ENCODE measurements at places on chromosomes 5 and 9.

DNA sequence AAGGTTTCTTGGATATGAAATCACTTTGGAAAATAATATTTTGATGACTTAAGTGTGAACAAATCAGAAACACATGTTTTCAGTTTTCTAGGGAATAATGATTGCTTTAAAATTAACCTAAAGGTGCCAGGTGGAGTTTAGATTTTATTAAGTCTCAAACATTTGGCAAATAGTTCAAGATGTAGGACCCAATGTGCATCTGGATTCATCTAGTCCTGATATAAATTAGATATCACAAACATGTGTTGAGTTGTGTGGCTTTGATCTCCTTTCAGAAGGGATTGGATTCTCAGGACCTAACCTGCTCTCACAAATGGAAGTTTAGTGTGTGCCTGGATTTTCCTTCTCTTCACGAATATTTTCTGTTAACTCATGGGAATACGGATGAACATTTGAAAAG is 291.4 kb upstream of the ISL1 start:
- DNase-seq: no peak

DNA sequence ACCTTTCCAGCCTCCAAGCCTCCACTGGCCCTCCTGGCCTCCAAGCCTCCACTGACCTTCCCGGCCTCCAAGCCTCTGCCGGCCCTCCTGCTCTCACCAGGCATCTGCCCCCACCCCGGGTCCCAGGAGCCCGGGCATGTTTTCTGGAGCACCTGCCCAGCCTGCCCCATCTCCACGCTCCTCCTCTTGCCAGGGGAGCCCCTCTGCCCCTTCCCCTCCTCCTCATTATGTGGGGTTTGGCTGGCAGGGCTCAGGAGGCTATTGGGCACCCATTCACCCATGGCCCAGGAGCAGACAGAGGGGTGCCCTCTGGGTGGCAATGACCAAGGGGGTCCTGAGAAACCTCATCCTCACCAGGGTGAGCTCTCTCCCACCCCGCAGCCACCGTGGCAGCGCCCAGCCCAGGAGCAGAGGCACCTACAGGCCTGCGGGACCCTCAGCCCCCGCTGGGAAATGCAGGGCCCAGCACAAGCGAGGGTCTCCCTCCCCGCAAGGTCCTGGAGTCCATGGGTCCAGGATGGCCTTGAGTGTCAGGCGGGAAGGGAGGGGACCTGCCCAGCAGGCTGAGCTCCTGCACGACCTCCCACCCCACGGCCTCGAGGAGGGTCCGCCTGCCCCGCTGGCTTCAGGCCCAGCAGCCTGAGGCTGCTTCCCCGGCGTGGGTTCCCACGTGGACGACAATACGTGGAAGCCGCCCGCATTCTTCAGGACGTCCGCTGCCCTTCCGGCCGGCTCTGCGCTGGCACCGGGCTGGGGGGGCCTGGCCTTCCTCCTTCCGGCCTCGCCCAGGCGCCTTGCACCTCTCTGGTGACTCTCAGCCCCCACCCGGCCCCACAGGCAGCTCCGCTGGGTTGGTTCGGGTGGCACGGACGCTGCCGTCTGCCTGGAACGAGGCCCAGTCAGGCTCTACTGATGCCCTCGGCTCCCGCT is 51.4 kb upstream of the NRARP start:
- DNase-seq: no peak

DNA sequence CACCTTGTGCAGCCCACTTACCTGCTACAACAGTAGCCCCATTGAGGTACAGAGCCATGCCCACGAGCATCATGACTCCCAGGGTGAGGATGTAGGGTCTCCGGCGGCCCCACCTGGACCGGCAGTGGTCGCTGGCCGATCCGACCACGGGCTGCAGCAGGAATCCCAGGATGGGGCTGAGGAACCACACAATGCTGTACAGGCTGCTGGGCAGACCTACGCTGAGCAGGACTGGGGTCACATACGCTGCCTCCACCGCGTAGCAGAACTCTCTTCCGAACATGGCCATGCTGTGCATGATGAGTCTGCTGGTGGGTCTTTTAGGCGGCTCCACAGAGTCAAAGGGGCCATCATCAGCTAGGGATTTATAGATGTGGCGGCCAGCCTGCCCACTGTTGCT is 315 bp downstream of the SLC45A2 start:
- DNase-seq: no peak

DNA sequence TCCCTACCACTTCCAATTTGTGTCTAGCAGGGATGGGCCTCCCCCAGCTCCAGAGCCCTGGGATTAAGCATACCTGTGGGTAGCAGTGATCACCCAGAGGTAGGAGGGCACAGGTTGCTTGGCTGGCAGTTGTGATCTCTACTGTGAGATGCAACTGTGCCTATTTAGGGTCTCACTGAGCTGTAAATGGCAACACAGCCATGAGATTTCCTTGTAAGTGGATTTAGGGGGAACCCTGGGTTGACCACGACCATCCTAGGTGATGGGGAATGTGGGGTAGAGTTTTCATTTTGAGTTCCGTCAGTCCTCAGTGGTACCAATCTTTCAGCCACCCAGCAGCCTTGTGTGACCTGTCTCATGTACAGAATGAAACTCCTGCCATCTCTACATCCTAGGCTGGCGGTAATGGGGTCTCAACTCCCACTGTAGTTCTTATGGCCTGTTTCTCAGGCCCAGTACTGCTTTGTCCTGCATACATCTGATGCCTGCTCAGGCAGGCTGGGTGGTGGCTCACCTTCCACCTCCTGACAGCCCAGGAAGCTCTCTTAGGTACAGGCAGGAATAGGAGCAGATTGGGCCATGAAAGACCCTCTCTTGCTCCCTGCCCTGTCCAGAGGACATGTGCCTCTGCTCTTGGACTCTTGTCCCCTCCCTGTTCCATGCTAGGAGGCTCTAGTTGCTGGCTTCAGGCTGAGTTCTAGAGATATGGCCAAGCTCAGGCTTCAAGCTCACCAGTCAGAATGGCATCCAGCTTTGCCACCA is 8.1 kb downstream of the HNRNPAB start:
- no peak for DNase-seq

DNA sequence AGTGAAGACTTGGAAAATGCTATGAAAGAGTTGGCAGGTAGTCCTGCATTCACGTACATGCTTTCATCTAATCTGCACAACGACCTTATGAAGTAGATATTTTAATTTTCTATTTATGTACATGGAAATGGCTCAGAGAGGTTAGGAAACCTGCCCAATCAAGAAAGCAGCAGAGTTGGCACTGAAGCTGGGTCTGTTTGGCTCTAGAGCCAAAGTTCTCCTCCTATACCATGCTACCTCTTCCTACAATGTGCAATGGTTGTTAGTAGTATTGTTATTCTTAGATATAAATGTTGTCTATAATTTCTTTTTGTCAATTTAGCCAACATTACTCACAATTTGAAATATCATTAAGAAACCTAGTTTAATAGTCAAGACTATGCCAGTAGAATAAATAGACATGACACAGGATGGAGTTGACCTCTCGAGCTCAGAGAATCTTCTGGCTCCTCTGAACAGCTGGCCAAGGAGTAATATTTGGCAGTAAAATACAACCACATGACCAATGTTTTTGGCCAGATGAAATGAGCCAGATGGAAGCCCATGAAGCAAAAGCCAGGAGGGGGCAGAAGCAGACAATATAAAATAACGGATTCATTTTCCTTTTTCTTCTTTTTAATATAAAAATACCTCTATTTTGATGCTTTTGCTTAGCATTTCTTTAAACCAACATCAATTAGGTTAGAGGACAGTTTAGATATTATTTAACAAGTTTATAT is 542.3 kb downstream of the PDE4D start:
- no peak for DNase-seq

- DNase-seq: no peak
These were observed 166.1 kb downstream of the GNAQ start for GRCh38 chr9:77865385-77866047.

DNA sequence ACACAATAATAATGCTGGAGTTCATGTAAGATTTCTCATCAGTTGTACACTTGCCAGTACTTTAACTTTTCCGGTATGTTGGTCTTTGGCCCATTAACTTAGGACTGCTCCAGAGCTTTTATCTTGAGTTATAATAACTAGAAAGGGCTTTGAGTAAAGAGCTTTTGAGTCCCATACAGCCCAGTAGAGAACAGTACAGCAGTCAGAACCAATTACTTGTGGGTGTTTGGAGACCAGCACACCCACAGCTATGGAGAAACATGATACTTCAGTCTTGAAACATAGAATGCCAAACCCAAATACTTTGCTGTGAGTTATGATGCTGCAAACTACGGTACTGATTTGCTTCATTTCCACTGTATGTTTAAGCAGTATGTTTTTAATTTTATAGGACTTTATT is 374.3 kb downstream of the CCDC171 start:
- no peak for DNase-seq

GRCh38 chr5:32130865-32131264 is 43.3 kb downstream of the GOLPH3 start:
- no peak for DNase-seq

DNA sequence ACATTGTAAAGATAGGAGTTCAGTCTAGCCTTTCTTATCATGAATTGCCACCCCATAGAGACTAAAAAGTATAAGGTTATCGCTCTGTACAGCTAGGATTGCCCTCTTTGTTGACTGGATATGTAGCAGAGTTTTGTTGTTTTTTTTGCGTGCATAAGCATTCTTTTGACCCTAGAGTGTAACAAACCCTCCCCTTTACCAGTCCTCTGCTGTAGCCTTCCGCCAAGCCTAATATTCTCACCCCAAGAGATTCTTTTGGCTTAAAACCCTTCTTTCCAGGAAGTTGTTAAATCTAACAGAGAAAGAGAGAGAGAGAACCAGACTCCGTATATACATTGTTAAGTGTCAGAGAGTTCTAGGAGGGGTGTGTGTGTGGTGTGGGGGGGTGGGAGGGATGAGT is 113.9 kb downstream of the FGF1 start:
- no peak for DNase-seq

DNA sequence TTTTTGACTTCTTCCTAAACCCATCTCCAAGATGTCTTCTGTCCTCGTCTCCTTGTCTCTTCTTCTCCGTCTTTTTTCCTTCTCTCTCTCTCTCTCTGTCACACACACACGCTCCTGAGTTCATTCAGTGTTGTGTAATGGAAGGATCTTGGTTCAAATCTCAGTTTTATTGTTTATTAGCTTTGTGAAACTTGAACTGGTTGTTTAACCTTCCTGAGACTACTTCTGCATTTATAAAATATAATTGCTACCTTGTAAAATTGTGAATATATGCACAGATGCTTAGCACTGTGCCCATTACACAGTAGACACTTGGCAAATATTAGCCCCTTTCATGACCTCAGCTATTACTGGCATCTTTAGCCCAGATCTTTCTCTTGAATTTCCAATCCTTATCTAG is 2.4 kb upstream of the NADK2 start:
- DNase-seq: no peak

DNA sequence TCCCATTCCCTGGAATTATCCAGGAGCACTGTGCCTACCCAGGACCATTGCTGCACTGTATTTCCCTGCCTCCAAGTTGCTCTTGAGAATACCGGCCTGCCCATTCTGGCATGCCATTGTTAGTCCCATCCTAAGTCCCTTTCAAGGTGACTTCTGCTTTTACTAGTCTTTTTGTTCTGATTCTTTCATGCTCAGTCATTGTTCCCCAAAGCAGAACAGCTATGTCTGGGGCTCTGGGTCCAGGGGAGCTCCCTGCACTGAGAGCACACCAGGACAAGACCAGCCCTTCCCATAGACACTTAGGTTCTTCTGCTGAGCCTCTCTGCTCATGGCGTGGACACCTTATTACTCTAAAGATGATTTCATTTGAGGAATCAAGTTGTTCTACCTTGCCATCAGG is 388.9 kb upstream of the KLF4 start:
- DNase-seq: no peak

- DNase-seq: no peak
These were observed 49.1 kb downstream of the HOMER1 start for GRCh38 chr5:79464695-79465332.

DNA sequence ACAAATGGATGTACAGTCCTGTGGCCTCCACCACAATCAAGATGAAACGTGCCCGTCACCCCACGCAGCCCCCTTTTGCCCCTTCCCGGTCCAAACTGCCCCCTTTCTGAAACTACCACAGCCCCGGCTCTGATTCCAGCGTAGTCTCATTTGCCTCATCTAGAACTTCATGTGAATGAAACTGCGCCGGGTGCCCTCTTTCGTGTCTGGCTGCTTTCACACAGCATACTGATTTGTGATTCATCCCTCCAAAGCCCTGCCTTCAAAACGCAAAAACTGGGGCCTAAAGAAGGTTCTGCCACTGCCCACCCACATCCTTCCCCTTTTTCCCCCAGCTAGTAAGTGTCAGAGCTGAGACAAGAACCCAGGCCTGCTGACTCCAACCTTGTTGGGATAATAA is 31.5 kb upstream of the NCS1 start:
- no peak for DNase-seq

GRCh38 chr9:16057541-16057940 is 504.7 kb downstream of the CCDC171 start:
- no peak for DNase-seq

- no peak for DNase-seq
These were observed 164.9 kb downstream of the ESM1 start for GRCh38 chr5:54820346-54821134.

DNA sequence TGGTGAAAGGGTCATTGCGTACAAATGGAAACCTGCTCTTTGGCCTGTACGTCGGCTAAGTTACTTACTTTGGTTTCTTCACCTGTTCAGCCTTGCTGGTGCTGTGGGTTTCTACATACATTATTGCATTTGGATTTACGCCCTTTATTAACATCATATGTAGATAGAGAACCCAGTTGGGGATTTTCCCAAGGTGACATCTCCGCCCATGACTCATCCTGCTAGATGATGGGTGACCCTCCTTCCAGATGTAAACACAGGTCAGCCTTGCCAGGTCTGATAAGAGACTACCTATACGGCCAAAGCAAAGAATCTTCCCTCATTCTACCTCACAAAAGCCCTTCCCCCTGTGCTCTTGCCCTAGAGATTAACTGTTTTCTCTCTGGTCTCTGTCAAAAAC is 360.9 kb downstream of the KDM4C start:
- DNase-seq: no peak

DNA sequence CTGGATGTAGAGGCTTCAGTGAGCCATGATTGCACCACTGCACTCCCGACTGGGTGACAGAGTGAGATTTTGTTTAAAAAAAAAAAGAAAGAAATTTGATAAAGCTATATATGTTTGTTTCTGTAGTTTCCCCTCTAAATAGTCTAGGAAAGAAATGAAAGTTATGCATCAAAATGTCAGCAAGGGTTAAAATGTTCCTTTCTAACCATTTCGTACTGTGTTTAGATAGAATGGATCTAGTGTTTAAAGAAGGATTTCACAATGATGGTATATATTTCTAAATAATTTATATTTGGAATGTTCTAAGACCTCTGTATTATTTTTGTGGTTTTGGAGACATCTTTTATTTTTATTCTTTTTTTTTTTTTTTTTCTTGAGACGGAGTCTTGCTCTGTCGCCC is 22.7 kb downstream of the TEK start:
- DNase-seq: no peak

- DNase-seq: no peak
These were observed 267.0 kb upstream of the NUDT12 start for GRCh38 chr5:103829585-103829984.

Measured in stimulated activated CD8-positive, alpha-beta memory T cell treated with anti-CD3 and anti-CD28 coated beads, Interleukin-15, amount 100 ng/mL, for 4 hours (primary cell).